ENCODE measurements at places on chromosomes 2 and 18.

GRCh38 chr2:200219309-200220113 lies 87.0 kb upstream of the SPATS2L start:
- DNase-seq: no peak

DNA sequence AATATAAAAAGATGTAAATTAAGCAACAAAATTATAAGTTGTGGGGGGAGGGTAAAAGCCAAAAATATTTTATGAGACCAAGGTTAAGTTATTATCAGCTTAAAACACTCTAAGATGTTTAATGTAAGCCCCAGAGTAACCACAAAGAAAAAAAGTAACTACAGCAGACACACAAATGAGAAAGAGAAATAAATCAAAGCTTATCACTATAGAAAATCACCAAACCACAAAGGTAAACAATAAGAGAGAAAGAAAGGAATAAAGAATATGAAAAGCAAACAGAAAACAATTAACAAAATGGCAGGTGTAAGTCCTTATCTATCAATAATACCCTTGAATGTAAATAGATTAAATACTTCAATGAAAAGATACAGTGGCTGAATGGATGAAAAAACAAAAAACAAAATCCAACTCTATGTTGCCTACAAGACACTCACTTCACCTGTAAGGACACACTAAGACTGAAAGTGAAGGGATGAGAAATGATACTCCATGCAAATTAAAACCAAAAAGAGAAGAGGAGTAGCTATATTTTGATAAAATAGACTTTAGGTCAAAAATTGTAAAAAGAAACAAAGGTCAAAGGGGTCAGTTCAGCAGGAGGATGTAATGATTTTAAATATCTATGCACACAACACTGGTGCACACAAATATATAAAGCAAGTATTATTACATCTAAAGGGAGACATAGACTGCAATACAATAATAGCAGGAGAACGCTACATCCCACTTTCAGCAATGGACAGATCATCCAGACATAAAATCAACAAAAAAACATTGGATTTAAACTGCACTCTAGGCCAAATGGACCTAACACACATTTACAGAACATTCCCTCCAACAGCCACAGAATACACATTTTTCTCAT lies 80.7 kb downstream of the PTPN2 start:
- no peak for DNase-seq

DNA sequence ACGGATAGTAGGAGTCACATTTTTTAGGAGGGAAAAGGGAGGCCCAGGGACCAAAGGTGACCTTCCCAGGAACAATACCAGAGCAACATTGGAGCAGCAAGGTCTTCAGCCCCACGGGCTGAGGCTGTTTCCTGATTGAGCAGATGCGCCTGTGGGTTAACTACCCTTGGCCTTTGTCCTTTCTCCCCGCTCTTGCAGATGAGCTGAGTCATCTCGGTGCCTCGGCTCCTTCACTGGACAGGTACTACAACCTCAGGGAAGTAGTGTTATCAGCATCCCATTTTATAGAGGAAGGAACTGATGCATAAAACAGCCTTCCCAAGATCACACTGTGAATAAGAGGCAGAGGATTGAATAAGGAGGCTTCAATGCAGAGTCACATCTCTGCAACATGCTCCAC lies 43.5 kb downstream of the DHRS9 start:
- no peak for DNase-seq

DNA sequence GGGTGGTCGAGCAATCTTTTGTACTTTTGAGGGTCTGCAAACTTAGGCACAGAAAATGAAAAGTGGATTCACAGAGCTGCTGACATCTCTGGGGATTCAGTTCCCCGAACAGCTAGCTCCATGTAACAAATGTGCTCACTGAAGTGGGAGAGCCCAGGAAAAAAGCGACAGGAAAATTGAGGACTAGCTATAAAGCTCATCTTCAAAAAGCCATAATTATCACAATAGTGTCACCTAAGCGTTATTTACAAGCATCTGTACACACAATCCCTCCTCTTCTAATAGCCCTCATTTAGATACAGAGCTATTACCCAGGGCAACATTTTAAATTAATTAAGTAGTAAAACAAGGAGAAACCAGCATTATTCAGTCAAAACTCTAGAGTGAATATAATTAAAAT lies 36.1 kb downstream of the RNF152 start:
- no peak for DNase-seq

DNA sequence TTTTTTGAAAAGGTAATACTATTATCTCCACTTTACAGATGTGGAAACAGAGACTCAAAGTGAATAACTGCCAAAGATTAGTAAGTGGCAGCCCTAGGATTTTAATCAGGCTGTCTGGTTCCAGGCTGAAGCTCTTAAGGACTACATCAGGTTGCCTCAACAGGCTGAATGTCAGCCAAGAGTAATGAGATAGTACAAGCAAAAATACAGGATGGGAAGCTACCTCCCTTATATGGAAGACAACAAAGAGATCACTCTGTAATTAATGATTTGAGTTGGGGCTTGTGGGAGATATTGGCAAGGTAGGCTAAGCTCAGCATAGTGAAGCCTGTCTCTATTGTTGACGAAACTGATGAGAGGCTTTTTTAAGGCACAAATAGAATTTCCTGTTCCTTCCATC lies 323.1 kb downstream of the KCNJ3 start:
- DNase-seq: no peak

DNA sequence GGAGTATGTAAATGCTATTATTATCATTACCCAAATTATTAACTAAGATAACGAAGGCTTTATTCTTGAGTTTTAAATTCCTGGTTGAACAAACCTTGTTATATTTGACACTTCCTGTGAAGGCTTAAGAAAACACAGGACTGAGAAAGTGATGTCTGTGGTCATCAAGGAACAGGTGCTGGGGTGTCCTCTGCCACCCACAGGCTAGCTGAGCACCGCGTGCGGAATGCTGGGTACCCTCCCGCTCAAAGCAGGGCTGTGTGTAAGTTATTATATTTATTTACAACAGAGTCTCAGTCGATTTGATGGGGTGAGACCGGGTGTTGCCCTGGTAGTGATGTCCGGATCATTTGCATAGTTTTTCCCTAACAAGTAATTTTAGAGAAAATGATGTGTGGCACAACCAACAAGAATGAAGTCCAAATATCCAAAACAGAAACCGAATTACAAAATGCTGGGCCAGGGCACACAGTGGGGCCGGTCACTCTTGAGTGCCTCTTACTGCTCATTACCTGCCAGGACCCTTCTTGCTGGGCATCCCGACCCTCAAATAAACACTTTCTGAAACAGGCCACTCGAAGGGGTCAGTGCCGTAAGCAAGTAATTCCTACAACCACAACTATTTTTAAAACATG lies 49.2 kb downstream of the TMEM18 start:
- DNase-seq: no peak

DNA sequence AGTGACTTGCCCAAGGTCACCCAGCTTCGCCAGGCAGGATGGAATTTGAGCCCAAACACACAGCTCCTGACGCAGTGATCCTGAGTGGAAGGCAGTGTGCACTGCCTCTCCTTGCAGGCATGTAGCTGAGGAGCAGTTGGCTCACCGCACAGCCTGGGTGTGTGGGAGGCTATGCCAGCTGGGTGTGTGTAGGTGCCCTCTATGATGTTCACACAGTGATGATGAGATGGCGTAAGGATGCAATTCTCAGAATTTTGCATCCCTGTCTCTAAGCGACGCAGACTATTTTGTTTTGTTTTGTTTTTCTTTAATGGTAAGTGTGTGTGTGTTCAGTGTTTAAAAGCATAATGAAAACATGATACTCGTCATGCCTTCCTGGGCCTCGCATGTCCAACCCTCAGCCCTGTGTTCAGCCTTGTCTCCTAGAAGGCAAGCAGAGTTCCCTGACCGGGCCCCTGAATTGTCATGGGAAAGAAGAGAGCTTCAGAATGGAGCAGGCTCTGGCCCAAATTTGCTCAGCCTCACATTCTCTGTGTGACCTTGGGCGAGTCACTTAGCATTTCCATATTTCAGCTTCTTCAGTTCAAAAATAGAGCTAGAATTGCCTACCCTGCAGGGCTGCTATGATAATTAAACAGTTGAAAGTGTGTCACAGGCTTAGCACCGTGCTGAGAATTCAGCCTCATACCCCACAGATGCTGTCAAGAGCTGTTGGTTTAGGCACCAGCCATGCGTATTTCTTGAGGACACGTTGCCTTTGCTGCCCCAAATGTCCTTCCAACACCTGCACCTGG lies 603.6 kb upstream of the RAB6C start:
- DNase-seq: no peak

GRCh38 chr18:46321955-46322354 lies 217.8 kb downstream of the HAUS1 start:
- no peak for DNase-seq

DNA sequence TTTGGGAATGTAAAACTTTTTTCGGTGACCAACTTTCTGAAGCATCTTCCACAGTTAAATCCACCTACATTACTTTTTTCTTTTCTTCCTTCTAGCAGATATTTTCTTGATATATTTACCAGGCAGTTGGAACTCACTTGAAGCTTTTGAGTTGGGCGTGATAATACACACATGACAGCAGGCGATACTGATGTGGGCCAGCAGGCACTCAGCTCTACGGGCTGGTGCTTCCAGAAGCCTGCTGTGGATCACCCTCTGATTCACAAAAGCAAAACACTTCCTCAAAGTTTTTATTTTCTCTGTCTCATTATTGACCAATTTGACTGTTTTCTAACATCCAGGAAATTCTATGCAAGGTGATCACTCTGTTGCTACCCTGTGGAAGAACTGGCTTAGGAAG lies 22.9 kb downstream of the GRHL1 start:
- DNase-seq: no peak

DNA sequence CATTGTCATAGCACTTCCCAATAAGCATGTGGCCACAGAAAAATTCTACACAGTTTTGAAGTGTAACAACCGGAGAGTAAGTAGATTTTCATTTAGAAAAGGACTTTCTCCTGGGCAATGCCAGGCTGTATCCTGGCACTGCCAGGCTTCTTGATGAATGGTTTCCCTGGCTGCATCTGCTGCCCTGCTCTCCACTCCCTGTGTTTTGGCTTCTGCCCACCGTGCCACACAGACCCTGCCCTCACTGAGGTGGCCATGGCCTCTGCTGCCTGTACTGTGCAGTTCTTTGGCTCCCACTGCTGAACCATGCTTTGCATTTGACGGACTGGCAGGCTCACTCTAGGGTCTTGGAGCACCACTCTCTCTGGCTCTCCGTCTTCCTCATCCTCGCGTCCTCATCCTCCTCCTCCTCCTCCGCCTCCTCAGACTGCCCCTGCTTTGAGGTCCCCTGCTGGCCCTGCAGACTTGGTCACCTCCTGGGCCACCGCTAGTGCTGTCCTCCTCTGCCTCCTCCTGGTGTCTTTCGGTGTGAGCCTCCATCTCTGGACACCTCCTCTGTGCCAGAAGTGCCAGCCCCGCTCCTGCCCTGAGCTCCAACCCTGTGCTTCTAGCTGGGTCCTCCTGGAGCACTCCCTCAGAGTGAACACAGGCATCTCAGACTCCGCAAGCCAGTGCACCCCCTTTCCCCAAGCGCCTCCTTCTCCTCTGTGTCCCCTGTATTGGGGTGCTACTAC lies 45.9 kb upstream of the CNGA3 start:
- DNase-seq: no peak

DNA sequence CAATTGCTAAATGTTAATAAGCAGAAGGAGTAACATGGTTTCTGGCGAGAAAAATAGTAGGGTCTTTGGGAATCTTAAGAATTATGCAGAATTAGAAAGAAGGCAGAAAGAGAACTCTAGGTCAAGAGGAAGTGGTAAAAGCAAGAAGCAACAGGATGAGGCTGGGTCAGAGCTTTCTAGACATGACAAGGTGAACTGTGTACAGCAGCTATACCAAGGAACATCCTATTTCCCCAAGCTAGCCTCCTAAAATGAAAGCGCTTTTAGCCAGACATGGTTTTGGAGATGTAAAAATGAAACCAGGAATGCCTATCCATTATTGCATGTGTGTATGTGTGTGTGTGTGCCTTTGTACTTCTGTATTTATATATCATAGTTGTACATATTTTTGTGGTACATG lies 42.3 kb upstream of the STAT1 start:
- no peak for DNase-seq

All from stimulated activated naive CD4-positive, alpha-beta T cell treated with Interleukin-2 at 50 U/mL for 16 hours (primary cell).